ENCODE measurements at places on chromosomes 7 and 10.

GRCh38 chr7:16774986-16775385 is 21.4 kb downstream of the TSPAN13 start:
- no peak for DNase-seq

GRCh38 chr7:23931633-23932032 is 221.6 kb downstream of the STK31 start:
- no peak for DNase-seq

GRCh38 chr10:21750424-21750823 is 216.4 kb downstream of the MLLT10 start:
- no peak for DNase-seq

- no peak for DNase-seq
Measured at GRCh38 chr10:29535778-29536453, 98.9 kb downstream of the SVIL start.

DNA sequence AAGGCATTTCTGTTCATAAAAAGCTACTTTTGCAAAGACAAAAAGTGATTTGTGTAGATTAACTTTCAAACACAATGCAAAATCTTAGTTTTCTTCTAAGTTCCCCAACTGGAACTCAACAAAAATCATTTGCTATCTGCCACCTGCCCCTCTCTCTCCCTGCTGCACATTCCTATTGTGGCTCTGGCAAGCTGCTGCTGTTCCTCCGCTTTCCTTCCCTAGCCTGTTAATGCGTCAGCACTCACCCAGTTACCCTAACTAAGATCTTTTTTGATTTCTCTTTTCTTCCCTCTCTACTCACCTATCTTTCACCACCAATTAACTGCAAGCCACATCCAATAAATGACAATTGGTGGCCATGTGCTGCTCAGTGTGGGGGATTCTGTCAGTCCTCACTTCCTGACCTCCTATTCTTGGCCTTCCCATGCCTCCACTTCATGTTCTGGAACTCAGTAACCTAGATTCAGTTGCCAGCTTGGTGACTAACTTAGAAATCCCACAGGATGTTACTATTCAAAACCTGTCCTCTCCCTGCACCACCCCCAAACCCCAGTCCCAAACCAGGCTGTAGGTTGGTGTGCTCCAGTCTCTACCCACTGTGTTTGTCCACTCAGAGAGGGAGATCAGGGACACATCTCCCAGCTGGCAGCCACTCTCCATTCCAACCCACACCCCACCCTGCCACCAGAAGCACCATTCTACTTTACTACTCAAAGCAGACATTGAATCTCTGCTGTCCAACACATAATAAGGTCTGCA is 140.2 kb upstream of the CTTNBP2 start:
- no peak for DNase-seq

All from SHP77 treated with DMSO at 0.1 percent for 48 hours (cell line).